Stimulated activated CD8-positive, alpha-beta memory T cell treated with anti-CD3 and anti-CD28 coated beads, Interleukin-7, amount 100 ng/mL, for 24 hours (primary cell): ENCODE measurements at places on chromosomes 7 and 10.

GRCh38 chr10:89115876-89116627 lies 91.1 kb downstream of the CH25H start:
- DNase-seq = no peak

GRCh38 chr7:73615886-73616285 lies 8.4 kb downstream of the MLXIPL start:
- DNase-seq = no peak

- peak; percentile 1 for DNase-seq
These were observed 31.7 kb upstream of the ASL start for GRCh38 chr7:66043681-66044497.

GRCh38 chr7:47093320-47094234 lies 488.3 kb downstream of the TNS3 start:
- no peak for DNase-seq

GRCh38 chr10:106540645-106541044 lies 623.9 kb downstream of the SORCS1 start:
- no peak for DNase-seq

GRCh38 chr10:10816447-10816846 lies 201.2 kb upstream of the CELF2 start:
- no peak for DNase-seq

- no peak for DNase-seq
These were observed 167.1 kb upstream of the TNRC18 start for GRCh38 chr7:5590596-5591277.

DNA sequence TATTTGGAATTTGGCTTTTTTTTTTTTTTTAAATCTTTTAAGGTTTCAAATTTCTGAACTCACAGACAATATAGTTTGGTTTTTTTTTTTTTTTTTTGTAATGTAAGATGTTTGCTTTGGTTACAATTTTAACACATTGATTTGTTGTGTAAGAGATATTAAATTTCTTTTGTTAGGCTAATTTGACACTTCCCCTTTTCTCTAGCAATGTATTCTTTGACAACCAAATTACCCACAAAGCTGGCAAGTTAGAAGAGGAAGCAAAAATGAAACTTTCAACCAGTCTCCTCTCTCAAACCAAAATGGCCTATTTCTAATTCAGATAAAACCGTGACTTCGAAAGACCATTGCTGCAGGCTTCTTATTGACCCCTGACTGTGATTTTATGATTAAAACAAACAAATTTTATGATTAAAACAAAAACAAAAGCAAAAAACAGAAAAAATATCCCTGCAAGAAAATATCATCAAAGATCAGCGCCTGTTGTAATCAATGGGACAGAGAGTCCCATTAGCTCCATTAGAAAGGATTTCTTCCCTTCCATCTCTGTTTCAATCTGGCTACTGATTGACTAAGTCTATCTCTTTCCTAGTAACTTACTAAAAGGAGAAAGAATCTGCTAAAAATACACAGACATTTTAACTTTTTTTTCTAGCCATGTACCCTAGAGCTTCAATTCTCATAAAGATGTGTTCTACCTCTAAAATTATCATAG lies 489.2 kb downstream of the MDFIC start:
- DNase-seq = no peak

DNA sequence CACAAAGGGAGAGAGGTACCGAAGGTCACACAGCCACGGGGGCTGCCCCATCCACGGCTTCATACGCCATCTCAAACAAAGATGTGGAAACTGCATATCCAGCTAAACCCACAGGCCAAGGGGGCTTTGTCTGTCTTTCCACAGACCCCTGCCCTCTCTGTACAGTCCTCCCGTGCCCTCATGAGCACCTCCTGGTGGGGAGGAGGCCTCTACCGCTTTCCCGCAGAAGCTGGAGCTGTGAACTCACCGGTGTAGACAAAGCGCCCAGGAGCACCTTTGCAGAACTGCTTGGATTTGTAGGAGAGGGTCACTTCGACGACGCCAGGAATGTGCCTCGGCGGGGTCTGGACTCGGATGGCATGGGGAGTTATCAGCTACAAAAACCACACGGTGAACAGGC lies 97.2 kb downstream of the EBF3 start:
- DNase-seq = no peak

DNA sequence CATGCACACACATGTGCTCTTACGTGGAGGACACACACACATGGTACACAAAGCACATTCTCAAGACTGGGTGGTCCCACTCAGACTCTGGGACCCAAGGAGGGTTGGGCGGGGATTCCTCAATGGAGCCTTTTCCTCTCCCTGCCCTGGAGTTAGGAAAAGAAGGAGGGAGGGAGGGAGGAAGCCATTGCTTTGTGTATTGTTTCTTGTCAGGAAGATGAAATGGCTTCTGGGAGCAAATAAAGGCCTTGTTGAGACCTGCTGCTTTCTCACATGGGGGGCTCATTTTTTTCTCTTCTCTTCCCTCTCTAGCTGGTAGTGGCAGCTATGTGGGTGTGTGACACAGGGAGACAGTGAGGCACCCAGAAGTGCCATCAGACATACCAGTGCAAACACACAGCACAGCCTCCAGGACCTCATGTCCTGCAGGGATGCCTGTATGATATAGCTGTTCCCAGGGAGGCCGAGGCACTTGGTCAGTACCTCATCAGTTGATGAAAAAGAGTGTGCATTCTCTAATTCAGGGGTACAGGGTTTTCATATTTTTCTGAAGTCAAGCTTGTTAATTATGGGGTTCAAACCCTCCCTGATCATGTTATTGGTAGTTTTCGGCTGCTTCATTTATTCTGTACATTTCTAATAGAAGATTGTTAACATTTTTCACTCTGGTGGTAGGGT lies 5.7 kb downstream of the AQP1 start:
- DNase-seq = no peak

DNA sequence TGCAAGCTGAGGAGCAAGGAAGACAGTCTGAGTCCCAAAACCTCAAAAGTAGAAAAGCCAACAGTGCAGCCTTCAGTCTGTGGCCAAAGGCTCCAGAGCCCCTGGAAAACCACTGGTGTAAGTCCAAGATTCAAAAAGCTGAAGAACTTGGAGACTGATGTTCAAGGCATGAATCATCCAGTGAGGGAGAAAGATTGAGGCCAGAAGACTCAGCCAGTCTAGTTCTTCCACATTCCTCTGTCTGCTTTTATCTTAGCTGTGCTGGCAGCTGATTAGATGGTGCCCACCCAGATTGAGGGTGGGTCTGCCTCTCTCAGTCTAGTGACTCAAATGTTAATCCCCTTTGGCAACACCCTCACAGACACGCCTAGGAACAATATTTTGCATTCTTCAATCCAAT lies 20.1 kb upstream of the MDFIC start:
- no peak for DNase-seq

DNA sequence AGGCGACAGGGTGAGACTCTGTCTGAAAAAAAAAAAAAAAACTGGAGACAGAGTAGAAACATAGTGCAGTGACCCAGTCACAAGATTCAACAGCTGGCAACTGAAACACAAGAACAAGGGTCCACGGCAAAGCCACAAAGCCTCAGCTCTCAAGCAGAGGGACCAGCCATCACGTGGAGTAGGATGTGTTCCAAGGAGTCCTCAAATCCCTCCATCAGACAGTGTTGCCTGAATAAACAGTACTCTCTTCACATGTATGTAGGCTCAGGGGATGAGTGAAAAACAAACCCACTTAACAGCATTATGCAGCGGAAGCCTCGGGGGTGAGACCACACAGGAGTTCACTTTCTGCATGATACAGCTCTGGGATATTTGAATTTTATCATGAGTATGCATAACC lies 62.0 kb downstream of the SLIT1 start:
- DNase-seq = no peak

DNA sequence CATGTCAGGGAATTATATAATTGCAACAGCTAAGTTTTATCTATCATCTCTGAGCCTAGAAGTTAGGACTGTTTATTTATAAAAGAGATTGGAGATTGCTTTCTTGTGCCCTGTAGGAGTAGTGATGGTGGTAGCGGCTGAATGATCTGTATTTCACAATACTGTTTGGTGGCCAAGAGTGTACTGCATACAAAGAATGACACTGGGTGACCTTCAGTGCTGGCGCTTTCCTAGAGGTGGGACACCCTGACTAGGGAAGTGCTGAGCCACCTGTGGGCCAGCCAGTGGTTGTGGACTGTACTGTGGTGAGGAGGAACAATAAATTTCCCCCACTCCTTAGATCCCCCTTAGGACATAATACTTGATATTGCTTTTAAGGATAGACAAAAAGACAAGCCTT lies 53.0 kb downstream of the COPG2 start:
- DNase-seq = no peak

DNA sequence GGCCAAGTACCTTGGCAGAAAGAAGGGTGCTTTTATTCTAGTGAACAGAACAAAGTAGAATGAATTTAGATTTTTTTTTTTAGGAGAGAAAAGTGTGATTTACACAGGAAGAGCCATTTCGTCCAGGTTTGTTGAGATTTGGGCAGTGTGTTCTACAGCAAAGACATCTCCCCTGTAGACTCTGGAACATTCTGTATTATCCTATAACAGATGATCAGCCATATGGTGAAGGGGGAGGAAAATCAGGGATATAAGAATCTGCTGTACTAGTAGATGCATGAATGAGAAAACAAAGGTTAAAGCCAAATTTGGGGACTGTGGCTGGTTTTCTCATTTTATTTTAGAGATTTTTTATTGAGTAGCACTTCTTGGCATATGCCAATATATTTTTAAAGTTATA lies 453.7 kb upstream of the LRRTM3 start:
- DNase-seq = no peak

DNA sequence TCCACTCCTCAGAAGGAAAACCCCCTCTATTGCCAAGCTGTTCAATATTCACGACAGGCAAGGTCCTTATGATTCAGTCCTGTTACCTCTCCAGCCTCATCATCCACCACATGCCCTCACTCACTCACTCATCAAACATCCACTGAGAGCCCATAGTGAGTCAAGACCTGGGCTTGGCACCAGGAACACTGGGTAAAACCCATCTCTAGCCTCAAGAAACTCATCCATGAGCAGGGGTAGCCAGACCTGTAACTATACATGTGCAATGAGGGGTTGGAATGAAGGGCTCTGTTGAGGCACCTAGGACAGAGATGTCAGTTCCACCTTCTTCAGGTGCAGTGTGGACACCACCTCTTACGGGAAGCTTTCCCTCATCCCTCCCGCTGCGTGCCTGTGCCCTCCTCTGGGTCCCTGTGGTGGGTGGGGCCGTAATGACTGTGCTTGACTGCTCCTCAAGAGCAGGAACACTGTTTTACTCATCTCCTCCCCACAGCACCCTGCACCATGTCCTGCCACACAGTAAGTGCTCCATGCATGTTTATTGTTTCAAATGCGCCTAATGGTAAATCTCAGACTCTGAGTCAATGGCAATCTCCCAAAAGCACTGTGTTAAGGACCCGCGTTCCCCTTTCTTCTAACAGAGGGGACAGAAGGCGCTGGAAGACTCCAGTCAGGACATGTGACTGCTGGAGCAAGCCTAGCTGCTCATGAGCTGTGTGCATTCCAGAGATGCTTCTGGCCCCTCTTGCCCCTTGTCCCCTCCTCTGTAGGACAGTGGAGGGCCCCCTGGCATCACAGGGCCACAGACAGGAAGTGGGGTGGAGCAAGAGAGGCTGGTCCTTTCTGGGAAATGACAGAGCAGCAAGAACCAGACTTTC lies 95.4 kb downstream of the HIPK2 start:
- no peak for DNase-seq

- no peak for DNase-seq
These were observed 317.6 kb upstream of the PLXDC2 start for GRCh38 chr10:19498393-19499290.

DNA sequence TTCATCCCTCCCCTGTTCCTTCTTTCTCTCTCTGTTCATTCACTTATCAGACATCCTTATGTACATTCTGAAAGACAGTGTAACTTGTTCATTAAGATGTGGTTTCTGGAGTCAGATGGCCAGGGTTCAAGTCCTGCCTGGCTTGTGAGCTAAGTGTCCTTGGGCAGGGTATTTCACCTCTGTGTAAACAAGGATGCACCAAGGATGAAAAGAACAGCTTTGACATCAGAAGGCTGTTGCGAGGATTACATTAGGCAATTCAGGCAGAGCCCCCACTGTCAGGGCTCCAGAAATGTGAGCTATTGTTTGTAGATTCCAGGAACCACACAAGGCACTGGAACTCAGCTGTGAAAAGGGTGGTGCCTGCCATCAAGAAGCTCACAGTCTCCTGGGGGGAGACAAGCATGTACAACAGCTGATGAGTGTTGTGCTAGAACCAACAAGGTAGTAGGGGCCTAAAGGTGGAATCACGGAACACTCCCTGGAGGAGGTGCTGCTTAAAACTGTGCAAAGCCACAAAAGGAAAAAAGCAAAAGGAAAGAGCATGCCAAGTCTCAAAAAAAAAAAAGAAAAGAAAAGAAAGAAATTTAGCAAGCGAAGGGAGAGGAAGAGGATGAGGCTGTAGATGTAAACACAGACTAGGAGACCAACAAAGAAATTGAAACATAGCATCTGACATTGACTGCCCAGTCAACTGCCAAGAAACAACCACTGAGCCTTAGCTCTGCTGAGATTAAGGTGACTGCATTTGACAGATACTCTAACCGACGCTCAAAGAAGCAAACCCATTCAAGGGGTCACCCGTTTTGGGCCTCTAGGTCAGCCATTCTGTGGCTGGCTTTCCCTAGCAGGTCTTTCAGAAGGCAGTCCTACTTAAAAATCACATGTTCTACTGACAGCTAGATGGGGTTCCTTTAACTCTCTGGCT lies 12.5 kb downstream of the PDLIM1 start:
- no peak for DNase-seq

DNA sequence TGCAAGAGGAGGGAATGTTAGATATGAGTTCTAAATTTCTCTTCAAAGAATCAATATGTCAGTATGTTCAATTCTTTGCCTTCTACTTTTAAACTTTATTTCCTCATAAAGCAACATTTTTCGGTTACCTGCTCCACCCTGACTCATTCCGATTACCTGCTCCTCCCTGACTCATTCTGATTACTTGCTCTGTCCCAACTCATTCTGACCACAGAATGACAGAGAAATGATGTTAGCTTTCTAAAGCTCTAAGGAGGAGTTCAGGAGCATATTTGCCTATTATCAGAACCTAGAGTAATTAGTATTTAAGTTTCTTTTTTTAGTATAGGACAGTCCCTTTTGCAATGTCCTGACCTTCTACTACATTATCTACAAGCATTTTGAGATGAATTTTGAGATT lies 24.5 kb upstream of the PPP1R9A start:
- no peak for DNase-seq

DNA sequence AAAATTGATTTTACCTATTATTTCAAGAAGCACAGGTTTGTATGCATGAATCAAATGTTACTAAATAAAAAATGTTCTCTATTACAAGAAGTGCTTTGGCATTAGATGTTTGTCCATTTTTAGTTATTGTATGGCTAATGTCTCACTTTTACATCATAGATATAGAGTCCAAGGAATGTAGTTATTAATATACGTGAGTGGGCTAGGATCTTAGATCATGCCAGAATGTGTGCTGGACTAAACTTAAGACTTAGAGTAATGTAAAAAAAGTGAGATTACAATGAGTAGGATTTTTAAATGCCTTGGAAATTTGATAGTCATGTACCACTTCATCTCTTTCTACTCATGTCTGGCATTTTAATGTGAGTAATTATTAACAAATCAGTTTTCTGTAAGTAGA lies 196.6 kb downstream of the ARL4A start:
- no peak for DNase-seq

GRCh38 chr10:35752469-35753461 lies 110.7 kb upstream of the FZD8 start:
- no peak for DNase-seq

- no peak for DNase-seq
These were observed 8.7 kb downstream of the STARD3NL start for GRCh38 chr7:38186593-38187314.

- no peak for DNase-seq
These were observed 7.4 kb downstream of the HK1 start for GRCh38 chr10:69285699-69286098.

GRCh38 chr10:108688314-108688713 lies 1235.0 kb downstream of the XPNPEP1 start:
- no peak for DNase-seq

- DNase-seq = no peak
These were observed 161.1 kb upstream of the FRMD4A start for GRCh38 chr10:14491811-14492210.
